ENCODE measurements at places on chromosomes 7 and 10.
A peak's percentile ranks its signal among the peaks of the same experiment; 100 is the strongest.

DNA sequence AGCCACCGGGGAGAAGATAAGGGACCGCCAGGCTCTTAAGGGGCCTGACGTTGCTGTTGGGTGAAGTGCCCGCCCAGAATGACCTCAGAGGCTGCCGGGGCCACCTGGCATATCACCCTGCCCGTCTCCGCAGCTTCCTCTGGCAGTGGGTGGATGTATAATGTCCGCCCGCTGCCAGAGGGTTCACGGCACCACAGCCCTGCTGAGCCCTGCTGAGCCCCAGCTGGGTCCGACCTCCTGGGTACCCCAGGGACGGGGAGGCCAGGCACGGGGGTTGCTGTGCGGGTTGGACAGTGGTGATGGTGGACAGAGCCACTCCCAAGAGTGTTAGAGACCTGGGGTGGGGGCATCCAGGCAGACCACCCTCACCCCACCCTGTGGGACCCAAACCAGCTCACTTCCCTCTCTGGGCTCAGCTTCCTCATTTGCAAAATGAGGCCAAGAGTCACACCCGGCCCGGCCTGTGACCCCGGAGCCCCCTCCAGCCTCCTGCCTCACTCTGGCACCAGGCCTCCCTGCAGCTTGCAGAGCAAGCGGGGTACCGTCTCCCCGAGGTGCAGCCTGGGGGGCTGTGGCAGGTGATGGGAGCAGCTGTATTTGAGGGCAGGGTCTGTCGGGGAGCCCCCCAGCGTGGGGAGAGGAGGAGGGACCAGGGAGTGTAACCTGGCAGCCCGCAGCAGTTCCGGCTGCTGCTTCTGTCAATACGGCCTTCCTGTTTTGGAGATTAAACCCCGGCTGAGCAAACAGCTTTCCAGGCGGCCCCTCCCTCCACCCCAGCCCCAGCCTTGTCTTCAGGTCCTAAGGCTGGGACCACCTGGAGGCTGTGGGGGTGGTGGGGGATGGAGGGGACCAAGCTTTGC, 8.4 kb upstream of the LFNG start:
- peak; percentile 54 for DNase-seq

DNA sequence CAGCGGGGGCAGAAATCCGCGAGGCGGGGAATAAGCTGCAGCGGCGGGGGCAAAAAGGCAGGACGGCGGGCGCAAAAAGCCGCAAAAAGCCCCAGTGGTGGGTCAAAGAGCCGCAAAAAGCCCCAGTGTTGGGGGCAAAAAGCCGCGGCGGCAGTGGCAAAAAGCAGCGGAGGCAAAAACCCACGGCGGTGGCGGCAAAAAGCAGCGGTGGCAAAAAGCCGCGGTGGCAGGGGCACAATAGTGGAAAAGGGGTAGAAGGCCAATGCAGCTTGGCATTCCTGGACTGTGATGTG, 525.3 kb downstream of the ZNF33B start:
- DNase-seq: no peak

GRCh38 chr7:77466450-77466849, 50.3 kb upstream of the GSAP start:
- DNase-seq: no peak

DNA sequence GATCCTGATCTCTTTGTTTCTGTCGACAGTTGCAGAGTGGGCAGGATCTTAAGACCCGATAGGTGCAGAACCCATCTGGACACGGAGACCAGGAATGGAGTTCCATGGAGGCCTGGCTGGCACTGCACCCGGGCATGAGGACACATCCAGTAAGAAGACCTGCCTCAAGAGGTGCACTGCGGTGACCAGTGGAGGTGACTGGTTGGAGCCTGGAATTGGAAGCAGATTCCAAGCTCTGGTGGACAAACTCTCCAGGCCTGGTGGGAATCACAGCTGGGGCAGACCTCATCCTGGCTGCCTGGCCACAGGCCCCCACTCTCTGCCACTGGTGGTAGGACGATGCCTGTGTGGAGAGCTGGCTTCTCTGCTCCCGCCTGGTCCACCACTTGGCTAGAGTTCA, 31.0 kb downstream of the ZNF775 start:
- no peak for DNase-seq

GRCh38 chr10:13271552-13272163, 28.2 kb downstream of the PHYH start:
- peak; percentile 42 for DNase-seq

DNA sequence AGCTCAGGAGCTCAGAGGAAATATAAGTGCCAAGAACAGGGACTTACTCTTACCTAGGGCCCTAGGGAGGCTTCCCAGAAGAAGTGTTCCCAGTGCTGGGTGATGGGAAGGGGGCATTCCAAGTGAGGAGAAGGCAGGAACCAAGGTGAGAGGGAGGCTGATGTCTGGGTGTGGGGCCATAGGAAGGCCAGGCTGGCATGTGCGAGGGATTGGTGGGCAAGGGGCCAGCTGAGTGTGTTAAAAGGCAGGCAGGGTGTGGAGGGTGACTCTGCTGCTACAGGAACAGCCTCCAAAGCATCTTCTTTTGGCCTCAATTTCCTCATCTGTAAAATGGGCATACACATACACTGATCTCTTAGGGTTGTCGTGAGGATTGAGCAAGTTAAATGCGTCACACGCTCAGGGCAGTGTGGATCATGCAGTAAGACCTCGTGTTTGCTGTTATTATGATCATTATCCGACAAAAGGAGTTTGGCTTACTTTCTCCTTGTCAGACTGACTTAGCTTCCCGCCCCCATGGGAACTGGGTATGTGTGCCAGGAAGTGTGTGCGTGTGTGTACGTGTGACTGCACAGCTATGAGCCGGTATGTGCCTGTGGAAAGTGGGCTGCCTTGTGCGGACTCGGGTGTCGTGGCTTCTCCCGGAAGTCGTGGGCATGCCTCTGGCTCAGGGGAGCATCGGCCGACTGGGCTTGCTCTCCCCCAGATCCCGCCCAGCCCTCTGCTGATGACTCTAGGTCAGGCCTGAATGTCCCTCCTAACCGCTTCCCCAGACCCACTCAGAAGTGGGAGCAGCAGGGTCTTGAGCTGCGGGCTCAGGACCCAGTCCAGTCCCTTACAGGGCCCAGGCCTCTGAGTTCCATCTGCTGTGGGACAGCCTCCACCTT, 59.6 kb downstream of the NEURL1 start:
- DNase-seq: no peak

DNA sequence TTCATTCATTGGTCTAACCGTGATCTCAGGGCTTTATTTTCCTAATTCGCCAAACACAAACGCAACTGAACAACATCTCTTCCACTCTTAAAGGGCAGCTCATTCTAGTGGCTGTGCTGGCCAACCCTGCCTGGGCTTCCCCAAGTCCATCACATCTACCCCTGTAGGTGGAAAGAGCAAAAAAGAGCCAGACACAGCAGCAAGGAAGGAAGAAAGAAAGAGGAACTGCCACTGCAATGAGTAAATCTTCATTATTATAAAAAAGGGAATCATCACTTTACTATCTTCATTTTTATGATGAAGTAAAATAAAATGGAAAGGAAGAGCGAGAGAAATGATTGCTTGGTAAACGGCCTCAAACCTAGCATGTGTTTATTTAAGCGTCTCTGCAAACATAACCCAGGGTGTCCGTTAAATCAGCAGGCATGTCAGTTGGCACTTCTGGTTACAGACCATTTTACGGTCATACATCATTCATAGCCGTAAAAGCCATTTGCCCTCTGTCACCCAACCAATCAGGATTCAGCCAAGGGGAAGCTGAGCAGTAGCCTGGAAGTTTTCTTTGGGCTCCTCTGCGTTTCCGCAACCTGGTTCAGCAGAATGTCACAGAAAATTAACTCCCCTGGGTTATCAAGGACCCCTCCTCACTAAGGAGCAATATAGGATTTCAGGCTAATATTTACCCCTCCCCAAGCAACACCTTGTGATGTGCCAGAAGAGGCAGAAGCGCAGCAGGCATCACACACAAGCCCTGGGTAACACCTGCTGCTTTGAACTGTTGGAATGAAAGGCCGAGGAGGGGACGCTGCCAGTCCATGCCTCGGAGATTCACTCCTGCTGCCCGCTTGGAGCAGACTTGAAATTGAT, 234.0 kb downstream of the SNX10 start:
- DNase-seq: no peak

DNA sequence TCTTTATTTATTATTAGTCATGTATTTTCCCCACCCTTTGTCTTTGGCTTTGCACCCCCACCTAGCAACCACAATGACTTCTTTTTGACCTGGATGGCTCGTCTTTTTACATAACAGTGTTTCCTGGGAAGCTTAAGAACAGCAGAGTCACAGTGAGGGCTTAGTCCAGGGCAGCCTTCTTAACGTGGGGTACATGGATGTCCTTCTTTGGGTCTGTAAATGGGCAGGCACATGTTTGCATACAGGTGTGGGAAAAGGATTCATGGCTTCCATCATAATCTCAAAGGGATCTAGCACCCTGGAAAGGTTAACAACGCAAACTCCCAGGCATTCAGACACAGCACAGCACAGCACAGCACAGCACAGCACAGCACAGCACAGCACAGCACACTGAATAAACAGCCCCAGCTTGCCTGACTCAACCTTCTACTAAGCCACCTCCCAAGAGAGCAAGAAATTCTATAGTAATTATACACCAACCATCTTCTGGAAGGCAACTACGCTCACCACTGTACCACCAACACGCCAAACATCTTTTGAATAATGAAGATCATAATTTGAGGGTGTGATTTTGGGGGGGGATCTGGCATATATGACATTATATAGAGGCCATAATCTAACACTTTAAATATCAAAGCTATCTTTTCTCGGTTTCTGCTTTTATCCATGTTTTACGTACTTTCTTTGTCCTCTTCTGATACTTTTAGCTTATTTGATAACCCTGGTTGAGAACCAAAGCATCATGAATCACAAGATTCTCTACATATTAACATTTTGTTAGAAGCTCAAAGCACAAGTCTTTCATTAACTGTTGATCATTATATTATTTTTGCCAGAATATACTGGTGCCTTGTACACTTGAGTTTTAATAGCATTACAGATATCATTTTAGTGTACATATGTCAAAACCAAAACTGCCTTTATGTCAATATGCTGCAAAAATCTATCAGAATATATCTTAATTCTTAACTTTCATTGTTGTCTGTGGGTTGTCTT, 177.2 kb upstream of the KLF14 start:
- DNase-seq: no peak

DNA sequence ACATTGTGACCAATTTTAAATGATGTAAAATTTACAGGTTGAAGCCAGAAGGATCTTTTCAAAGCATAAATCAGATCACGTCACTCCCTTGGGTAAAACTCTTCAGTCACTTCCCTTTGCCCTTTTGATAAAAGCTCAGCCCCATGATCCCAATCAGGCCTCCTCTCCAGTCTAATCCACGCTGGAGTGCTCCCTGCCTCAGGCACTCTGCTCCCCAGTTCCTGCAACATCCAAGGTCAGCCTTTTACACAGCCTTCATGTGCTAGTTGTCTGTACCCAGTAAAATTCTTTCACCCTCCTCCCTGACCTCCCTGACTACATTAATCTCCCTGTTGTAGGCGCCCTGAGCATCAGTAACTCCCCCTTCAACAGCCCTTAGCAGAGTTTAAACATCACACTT, 14.1 kb downstream of the ELMO1 start:
- no peak for DNase-seq

GRCh38 chr7:122412883-122413282, 108.3 kb upstream of the FEZF1 start:
- no peak for DNase-seq

DNA sequence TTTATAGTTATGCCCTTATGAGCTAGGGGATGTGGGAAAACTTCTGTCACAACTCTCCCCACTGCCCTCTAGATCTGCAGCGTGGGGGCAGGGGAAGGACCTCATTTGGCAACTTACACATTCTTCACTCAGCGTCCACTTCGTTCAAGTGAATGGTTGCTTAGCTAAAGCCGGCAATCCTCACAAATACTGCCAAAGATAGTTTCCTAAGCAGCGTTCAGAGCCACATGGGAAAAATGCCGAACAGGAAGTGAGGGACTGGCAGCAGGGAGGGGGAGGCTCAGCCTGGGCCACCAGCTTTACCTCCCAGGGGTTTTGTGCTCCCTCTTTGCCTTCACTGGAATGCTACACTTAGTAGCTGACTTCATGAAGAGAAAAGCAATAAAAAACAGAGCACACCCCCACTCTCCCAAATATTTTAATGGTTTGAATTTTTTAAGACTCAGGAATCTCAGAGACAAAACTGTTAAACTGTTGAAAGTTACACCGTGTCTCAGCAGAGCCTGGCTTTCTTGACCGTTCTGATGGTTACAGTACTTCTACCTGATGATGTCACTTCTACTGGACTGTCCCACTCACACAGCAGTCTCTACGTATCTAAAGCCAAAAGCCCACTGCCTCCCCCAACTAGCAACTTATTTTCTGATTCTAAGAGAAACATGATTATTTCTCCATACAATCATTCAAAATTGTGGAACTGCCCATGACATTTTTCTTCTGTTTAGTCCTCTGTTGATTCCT, 10.4 kb downstream of the GRM3 start:
- no peak for DNase-seq

DNA sequence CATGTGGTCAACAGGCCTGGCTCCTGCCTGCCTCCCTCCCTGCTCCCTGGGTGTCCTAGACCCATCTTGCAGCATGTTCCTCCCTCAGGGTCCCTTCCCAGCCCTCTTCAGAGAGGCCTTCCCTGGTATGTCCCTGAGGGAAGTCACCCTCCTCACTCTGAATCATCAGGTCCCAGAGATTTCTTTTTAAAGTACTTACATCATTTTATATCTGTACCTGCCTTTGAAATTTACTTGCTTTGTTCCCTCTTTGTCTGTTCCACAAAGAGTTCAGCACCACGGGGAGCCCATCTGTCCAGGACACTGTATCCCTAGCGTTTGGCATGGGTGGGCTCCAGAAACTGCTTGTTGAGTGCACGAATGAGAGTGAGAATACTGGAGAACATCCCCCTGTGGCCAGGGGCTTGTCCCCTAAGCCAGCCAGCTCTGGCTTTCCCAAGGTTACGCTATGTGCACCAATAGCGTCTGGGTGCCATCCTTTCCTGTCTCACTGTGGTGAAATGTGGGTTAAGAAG, 50.6 kb upstream of the IGFBP3 start:
- no peak for DNase-seq

GRCh38 chr7:91050677-91051076, 213.6 kb upstream of the FZD1 start:
- no peak for DNase-seq

DNA sequence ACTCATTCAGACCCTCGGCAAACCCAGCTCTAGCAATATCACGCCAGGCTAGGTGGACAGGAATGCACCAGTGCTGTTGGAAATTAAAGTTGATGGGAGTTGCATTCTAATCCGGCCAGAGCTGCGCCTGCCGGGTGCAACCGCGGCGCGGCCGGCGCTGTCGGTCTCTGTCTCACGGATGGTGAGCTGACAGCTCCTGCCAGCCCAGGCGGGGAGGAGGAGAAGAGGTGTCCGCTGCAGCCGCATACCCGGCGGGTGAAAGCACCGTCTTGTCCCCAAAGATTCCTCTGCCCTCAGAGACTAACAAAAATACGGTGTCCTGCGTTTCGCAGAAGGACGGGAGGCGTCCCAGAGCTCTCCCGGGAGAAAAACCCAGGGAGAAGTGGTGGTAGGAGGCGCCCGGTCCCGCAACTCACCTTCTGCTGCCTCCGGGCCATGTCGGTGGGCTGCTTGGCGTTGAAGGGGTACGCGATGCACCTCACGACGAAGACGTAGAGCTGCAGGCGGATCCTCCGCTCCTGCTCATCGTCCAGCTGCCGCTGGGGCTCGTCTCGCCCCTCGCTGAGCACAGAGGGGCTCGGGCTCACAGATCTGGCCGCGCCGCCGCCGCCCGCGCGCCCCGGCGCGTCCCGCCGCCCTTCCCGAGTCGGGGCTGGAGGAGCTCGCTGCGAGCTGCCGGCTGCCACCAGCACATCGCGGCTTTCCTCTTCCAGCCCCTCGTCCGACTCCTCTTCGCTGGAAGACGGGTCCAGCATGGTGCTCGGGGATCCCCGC, 490 bp downstream of the CADPS2 start:
- DNase-seq: no peak

GRCh38 chr7:3738964-3739363, 437.9 kb downstream of the SDK1 start:
- no peak for DNase-seq
